ENCODE measurements at places on chromosomes 5 and 9.

DNA sequence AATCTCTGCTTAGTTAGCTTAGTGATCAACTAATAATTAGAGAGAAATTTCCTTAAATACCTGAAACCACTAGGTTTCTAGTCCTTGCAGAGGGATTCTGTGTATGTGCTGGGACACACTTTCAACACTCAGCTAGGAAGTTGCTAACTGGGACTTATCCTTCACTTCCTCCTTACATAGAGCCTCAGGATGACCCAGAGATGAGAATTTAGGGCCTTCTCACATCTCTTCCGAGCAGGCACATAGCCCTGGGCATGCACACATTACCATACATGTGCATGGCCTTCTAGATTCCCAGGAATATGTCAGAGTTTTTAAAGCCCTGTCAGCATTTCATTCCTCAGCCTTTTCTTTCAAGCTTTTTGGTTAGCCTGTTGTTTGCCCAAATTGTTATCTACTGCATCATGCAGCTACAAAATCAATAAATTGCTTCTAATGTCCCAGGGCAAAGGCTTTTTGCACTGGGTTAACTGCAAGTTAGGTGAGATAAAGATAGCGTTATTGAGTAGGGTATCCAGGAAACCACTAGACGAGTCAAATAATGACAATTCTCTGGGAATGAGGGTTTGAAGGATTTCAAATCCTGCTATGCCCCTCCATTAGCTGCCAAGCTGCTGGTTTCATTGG lies 22.0 kb upstream of the CDK20 start:
- DNase-seq: no peak

DNA sequence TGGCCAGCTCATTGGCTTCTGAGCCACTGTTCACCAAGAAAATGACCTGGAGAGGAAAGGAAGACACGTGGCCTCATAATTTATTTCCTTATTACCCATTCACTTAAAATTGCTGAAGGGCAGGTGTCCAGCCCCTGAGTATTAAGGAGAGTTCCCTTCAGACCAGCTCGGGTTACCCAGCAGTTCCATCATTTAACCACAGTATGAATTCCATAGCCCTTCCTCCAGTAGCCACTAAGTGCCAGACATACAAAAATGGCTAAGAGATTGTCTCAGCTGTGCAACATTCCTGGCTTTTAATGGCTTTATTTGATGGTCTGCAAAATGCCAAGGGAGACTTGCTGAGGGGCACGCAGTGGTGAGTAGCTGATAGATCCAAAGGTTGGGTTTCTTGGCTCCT lies 12.5 kb downstream of the AGXT2 start:
- no peak for DNase-seq

GRCh38 chr9:13351778-13352386 lies 72.4 kb upstream of the MPDZ start:
- no peak for DNase-seq

GRCh38 chr9:17293685-17294084 lies 158.8 kb downstream of the CNTLN start:
- DNase-seq: no peak

GRCh38 chr5:111022301-111022700 lies 49.2 kb upstream of the TSLP start:
- no peak for DNase-seq

DNA sequence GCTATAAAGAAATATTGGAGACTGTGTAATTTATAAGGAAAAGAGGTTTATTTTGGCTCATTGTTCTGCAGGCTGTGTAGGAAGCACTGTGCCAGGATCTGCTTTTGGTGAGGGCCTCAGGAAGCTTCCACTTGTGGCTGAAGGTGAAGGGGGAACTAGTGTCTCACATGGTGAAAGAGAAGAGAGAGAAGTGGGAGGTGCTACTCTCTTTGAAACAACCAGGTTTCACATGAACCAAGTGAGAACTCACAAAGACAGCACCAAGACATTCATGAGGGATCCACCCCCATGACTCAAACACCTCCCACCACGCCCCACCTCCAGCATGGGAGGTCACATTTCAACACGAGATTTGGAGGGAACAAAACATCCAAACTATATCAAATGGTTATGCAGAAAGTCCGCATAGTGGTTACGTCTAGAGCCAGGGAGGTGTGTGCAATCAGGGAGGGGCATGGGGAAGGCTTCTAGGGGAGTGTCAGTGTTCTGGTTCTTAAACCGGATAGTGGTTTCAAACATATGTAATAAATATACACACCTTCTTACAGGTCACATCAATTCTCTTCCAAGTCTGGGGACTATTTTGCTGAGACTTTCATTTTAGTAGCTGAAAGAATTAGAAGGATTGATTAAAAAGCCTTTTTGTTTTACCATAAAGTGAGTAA lies 113.0 kb downstream of the TRIO start:
- DNase-seq: no peak

DNA sequence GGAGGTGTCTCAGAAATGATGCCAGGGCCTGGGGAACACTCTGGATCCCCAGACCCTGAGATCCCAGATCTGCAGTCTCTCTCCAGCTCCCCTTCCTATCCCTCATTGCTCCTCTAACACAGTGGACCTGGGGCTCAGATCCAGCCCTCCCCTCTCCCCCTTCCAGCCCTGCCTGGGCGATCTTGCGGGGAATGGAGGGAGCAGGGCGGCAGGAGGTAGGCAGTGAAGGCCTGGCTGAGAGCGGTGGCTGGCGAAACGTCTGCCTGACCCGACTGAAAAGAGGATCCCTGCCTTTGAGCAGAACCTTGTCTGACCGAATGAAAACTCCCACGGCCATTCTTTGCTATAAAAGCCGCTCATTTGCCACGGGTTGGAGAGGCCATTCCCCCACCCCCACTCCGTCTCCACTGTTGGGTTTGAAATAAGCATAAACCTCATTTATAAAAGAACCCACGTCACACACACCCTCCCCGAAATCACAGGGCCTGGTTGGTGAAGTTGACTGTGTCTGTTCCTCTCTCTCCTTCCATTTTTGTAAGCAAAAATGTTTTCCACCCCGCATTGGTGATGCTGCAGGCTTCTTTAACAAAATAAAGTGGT lies 8.8 kb downstream of the MSX2 start:
- no peak for DNase-seq

GRCh38 chr9:17222932-17223331 lies 88.1 kb downstream of the CNTLN start:
- DNase-seq: no peak

DNA sequence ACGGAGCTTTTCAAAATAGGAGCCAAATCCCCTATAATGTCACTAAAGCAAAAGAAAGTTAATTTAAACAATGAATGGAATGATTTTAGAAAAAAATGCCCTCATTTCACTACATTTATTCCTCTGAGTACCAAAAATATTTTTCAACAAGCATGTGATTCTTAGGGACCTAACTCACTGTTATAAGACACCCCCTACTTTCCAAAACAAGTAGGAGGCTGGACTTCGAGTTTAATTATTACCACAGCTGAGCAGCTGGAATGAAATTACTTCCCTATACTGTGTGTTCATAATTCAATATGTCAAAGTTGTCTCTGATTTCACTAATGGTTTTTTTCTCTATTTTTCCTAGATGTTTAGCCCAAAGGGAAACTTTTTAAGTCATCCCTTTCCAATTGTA lies 61.6 kb downstream of the SAXO1 start:
- no peak for DNase-seq

GRCh38 chr5:135312255-135312935 lies 86.6 kb downstream of the MACROH2A1 start:
- no peak for DNase-seq

DNA sequence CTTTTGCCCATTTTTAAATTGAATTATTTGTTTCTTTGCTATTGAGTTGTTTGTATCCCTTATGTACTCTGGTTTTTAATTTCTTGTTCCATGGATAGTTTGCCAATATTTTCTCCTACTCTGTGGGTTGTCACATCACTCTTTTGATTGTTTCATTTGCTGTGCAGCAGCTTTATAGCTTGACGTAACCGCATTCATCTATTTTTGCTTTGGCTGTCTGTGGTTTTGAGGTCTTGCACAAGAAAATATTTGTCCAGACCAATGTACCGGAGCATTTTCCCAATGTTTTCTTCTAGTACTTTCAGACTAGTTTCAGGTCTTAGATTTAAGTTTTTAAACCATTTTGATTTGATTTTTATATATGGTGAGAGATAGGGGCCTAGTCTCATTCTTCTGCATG lies 36.2 kb upstream of the ZNF366 start:
- no peak for DNase-seq

GRCh38 chr9:115207003-115207836 lies 89.3 kb upstream of the TNC start:
- no peak for DNase-seq

DNA sequence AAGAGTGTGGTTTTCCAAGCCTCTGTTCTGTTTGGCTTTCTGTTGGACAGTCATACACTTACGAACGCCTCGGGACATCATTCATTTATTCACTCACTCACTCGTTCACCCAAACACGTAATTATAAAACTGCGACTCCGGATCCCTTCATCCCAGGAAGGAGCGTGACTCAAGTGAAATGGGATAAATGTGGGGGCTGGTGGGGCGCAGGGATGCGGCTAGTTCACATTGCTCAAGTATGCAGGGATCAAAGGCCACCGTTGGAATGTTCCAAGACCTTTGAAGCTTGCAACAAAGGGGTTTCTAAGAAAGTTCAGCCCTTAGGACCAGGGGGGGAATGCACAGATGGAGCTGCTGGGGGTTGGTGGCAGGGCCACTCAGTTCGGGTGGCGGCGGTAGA lies 64.2 kb downstream of the CFAP77 start:
- no peak for DNase-seq

DNA sequence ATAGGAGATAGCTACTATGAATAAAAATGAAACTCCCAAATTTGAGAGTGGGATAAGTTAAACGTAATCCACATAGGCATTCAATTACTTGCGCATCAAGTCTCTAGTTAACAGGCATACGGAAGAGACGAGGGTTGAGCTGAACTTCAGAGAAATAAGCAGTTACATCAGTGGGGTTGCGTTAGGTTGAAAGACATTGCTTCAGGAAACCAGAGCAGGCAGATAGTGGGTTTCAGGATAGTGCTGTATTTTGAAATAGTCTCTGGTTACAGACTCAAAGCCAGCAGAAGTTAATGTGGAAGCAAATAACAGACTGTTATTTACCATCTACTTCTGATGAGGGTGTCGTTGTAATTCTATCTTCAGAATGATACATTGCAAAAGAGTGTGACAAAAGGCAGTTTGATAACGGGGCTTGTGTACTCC lies 533.4 kb downstream of the PDE4D start:
- no peak for DNase-seq

- DNase-seq: no peak
Measured at GRCh38 chr5:117161718-117162335, 587.2 kb upstream of the SEMA6A start.

DNA sequence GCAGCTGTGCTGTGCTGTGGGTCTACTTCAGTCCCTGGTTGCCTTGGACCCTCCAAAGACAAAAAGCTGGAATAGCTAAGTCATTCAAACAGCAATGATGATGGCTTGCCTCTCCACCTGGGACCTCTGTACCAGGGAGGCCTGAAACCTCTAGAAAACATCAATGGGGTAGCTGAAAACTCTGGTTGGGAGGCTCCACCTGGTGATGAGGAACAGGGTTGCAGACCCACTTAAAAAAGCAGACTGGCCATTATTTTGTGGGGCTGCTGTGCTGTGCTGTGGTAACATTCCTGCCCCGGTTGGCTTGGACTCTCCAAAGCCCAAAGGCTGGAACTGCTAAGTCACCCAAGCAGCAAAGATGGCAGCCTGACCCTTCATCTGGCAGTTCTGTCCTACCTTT lies 839.3 kb upstream of the ARRDC3 start:
- no peak for DNase-seq
